ENCODE measurements at places on chromosomes 12 and 14. TPM values are rescaled to one million over a fixed set of nuclear protein-coding genes. Genes with fewer than 3 reads are reported as not detected.

PRPH gene
- total RNA-seq, result 6.7 TPM

PTPN6 gene
- 47.7 TPM for total RNA-seq

PRB2 gene
- total RNA-seq, result not detected

DNA sequence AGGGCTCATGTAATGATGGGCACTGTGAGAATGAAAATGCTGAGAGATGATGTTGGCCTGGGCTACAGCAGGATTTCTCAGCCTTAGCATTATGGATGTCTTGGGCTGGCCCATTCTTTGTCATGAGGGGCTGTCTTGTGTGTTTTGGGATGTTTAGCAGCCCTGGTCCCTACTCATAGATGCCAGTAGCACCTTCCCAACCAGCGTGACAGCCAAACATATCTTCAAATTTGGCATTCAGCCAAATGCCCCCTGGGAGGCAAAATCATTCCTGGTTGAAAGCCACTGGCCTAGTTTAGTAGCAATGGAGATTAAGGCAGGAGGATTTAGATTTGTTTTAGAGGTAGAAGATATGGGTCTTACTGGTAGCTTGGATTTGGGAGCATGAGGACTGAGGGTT lies 26.6 kb downstream of the UBE3B start:
- no peak for DNase-seq

DNA sequence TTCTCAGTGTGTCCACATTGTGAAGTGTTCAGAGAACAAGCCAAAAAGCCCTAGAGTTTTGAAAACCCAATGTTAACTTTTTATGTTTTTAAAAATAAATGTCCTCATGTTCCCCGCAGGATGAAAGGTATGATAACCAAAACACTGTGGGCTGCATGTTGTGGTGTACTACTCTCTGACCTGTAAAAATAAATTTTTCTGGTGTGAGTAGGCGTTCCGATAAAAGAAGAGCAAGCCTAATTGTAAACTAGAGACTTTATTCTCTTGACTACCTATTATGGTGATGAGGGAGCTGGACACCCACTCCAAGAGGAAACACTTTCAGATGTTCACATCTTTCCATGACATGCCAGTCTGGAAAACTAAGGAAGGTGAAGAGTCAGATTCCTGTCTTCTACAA lies 18.2 kb downstream of the PTGER2 start:
- no peak for DNase-seq

Measured in HCT116 (cell line).